Panc1 (cell line): ENCODE measurements at places on chromosomes 6 and 20.

- DNase-seq, result no peak
These were observed 49.3 kb upstream of the MYL9 start for GRCh38 chr20:36491901-36492617.

DNA sequence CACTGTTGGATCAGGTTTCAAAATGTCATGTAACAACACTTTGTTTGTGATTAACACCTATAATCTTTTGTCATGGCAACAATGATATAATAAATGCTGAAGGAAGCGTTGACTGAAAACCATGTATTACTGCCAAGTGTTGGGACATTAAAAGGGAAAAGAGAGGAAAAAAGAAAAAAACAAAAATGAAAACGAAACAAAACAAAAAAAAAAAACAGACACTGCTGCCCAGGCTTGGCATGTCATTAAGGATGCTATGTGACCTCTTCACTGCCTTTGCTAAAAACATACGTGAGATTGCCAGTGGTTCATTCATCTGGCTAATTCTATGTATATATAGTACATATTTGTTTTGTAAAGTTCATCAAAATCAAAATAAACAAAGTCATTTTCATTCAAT is 516.7 kb upstream of the RNF217 start:
- no peak for DNase-seq

- no peak for DNase-seq
These were observed 432.8 kb downstream of the HDGFL1 start for GRCh38 chr6:23002044-23002619.

GRCh38 chr20:6768228-6769140 is 998 bp downstream of the BMP2 start:
- DNase-seq, result no peak

DNA sequence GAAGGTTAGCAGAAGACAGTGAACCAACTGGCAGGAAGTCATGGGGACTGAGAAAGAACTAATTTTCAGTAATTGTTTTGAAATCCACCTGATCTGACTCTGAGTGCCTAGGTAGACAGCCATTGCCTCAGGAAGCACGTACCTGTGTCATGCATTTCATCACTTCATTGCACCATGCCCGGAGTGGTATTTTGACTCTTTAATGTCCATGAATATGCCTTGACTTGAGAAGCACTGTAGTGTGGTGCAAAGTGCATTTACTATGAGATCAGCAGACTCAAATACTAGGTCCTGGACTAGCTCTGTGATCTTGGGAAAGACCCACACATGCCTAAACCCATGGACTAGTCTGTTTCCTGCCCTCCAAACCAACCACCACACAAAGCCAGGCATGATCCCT is 370.9 kb upstream of the MARCKS start:
- DNase-seq, result no peak

- DNase-seq, result no peak
These were observed 328.4 kb upstream of the SOX4 start for GRCh38 chr6:21265034-21265729.

GRCh38 chr6:117496383-117496990 is 14.0 kb downstream of the DCBLD1 start:
- no peak for DNase-seq

- no peak for DNase-seq
These were observed 4.6 kb upstream of the ZSCAN9 start for GRCh38 chr6:28220257-28221133.
